Activated CD4-positive, CD25-positive, alpha-beta regulatory T cell (primary cell): ENCODE measurements at places on chromosomes 13 and 19.

GRCh38 chr19:56423276-56423984 is 19.3 kb downstream of the ZNF583 start:
- no peak for DNase-seq

- DNase-seq, result no peak
Measured at GRCh38 chr19:36051236-36051635, 2.8 kb downstream of the THAP8 start.

DNA sequence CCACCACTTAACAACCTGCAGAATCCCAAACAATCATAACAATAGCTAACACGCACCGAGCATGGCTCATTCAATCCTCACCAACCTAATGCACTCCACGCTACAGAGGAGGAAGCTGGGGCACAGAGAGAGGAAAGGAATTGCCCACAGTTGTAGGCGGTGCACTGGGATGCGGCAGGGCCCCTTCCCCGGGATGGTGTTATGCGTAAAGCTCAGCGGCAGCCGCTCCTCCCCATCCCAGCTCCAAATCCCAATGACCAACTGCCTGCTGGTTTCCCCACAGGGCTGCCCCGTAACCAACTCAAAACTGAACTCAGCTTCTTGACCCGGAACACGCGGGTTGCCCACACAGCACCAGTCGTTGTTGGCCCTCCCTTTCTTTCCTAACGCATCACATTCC is 42.2 kb downstream of the SERP2 start:
- no peak for DNase-seq

- no peak for DNase-seq
Measured at GRCh38 chr19:3818466-3818865, 32.3 kb upstream of the MATK start.

DNA sequence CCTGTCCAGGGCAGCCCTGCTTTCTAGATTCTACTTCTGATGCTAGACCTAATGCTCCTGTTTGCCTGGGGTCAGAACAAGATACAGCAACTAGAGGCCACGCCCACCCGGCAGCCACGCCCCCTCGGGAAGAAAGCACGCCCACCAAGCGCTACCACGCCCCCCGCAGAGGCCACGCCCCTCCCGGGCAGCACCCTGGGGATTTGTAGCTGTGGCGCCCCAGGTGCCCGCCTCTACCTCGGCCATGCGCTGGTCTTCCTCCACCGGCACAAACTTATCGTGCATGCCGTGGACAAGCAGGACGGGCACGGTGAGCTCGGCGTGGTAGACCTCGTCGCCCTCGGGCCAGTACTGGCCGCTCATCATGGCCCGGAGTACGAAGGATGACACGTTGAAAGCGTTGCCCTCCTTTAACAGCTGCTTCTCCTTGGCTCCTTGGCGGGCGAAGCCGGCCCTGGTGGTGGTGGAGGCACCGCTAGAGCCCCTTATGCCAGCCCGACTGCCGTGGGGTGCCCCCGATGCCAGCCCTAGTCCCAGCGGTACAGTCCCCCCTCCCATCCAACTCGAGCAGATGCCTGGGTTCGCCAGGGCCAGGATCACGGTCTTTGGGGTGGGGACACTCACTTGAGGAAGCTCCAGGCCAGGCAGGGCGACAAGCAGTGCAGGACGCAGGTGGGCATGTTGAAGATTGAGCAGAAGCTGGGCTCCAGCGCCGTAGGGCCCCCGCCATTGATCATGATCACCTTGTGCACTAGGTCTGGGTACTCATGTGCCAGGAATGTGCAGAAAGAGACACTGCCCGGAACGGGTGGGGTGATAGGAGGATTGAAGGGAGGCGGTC is 9.0 kb downstream of the ABHD8 start:
- peak; percentile 37 for DNase-seq

GRCh38 chr19:56566904-56567273 is 379 bp upstream of the ZNF470 start:
- DNase-seq, result no peak

DNA sequence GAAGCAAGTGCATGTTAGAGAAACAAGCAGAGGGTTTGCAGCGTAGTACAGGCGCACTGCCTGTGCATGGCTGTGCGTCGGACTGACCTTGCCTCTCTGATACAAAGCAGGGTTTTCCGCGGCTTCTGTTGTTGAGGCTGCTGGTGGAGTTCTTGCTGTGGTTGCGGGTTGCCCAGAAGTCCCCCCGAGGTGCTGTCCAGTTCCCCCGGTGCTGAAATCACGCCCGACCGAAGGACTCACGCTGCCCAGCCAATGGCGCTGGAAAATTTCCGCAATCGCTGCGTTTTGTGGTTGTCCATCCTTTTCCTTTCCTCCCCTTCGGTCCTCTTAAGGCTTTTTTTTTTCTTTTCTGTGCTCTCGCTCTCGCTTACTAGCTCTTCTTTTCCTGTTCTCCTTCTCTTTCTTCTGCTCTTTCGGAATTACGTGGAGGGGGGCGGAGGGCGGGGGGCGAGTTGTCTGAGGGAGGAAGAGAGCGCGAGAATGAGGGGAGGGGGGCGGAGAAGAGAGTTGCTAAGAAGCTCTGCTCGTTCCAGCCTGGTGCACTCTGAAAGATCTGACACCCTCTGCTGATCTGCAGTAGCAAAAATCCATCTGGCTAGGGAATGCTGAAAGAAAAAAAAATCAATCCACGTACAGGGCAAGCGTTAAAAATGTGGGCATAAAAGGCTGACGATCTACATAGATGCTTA is at the start of gene SLITRK1:
SLITRK1 (minus strand) TSS at position 558 of the 689 bp plus-strand sequence. CDS start 967 bp downstream, outside the sequence.
- no peak for DNase-seq

DNA sequence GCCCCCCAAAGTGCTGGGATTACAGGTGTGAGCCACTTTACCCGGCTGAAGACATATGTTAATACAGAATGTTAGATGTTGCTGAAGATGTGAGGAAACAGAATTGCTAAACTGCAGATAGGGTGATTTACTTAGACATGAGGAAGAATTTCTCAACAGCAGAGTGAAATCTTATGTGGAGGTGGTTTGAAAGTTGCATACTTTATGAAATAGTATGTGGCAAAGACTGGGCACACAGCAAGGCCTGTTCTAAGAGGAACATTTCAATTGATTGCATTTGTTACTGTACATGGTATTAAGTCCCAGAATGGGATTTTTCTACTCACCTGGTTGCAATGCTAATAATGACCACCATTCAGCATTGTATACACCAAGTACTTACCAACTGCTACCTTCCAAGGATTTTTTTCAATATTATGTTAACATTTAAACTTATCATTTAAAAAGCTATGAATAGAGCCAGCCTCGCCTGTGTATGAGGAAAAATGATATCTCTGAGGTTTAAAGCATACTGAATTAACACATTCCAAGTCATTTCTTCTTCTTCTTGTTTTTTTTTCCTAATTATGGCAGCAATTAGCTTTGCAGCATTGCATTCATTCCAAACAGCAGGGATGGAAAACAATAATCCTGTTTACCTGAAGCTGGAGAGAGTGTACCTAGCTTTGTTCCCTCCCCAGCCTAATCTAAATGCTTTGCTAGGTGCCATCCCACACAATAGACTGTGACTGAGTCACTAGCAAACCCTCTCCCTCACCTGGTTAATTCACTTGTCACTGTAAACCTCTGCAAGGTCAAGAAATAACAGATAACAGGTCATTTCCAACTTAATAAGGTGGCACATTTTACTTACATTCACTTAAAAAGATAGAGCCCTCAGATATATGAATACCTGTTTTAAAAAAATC is 19.4 kb upstream of the KLF5 start:
- DNase-seq, result no peak

GRCh38 chr13:114324334-114324733 is 10.0 kb downstream of the CHAMP1 start:
- no peak for DNase-seq

- no peak for DNase-seq
Measured at GRCh38 chr19:35303357-35303915, 11.5 kb downstream of the MAG start.

DNA sequence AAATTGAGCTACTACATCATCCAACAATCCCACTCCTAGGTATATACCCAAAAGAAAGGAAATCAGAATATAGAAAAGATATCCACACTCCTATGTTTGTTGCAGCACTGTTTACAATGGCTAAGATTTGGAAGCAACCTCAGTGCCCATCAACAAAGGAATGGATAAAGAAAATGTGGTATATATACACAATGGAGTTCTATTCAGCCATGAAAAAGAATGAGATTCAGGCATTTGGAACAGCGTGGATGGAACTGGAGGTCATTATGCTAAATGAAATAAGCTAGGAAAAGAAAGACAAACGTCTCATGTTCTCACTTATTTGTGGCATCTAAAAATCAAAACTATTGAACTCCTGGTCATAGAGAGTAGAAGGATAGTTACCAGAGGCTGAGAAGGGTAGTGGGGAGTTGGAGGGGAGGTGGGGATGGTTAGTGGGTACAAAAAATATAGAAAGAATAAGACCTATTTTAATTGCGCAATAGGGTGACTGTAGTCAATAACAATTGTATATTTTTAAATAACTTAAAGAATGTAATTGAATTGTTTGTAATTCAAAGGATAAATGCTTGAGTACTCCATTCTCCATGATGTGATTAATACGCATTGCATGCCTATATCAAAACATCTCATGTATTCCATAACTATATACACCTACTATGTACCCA is 27.0 kb upstream of the HNRNPA1L2 start:
- DNase-seq, result no peak

GRCh38 chr13:73059460-73060250 is 850 bp downstream of the KLF5 start:
- no peak for DNase-seq

DNA sequence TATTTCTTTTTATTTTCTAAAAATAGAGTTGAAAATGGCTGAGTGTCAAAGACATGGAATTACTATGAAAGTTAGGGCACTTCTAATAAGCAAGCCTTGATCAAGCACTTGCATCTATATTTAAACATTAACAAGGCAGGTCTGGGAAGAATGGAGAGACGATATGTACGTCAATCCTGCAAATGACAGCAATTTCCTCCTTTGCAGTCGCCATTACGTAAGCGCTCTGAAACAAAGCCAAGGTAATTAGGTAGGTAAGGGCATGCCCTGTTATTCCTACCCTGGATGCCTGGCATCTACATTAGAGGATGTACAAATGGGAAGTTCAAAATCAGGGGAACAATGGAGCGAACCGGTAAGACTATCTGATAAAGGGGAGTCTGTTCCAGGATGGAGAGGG is 664.0 kb upstream of the ARGLU1 start:
- DNase-seq, result no peak

DNA sequence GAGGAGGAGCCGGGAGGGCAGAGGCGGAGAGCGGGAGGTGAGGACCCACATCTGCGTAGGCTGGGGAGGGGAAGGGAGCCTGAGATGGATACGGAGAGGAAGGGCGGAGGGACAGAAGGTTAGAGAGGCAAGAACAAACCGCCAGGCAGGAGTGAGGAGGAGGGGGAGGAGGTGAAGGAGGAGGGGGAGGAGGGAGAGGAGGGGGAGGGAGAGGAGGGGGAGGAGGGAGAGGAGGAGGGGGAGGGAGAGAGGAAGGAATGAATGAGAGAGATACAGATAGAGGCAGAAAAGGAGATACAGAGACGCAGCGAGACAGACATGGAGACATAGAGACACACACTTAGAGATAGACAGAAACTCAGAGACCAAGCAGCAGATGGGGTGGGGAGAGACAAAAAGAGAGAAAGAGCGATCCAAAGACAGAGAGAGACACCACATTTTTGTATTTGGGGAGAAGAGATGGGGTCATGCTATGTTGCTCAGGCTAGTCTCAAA is 782 bp upstream of the CA11 start:
- DNase-seq, result no peak

DNA sequence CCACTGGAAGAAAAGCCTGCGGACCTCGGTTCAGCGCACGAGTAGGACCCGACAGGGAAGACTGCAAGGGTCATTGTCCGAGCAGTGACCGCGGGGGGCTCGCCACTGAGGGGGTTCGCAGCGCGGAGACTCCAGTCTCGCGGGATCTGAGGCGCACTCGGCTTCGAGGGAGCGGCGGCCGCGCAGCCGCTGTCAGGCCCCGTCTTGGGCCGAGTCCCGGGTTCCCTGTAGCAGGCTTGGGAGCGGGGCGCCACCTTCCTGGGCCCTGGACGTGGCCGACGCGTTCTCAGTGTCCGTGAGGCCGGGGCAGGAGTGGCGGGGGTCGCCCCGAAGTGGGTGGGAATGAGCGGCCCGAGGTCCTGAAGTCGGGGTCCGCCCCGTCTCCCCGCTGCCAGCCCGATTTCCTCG is 474 bp upstream of the FAM174C start:
- DNase-seq, result no peak

- DNase-seq, result no peak
Measured at GRCh38 chr19:23949611-23950010, 34.9 kb downstream of the ZNF726 start.

DNA sequence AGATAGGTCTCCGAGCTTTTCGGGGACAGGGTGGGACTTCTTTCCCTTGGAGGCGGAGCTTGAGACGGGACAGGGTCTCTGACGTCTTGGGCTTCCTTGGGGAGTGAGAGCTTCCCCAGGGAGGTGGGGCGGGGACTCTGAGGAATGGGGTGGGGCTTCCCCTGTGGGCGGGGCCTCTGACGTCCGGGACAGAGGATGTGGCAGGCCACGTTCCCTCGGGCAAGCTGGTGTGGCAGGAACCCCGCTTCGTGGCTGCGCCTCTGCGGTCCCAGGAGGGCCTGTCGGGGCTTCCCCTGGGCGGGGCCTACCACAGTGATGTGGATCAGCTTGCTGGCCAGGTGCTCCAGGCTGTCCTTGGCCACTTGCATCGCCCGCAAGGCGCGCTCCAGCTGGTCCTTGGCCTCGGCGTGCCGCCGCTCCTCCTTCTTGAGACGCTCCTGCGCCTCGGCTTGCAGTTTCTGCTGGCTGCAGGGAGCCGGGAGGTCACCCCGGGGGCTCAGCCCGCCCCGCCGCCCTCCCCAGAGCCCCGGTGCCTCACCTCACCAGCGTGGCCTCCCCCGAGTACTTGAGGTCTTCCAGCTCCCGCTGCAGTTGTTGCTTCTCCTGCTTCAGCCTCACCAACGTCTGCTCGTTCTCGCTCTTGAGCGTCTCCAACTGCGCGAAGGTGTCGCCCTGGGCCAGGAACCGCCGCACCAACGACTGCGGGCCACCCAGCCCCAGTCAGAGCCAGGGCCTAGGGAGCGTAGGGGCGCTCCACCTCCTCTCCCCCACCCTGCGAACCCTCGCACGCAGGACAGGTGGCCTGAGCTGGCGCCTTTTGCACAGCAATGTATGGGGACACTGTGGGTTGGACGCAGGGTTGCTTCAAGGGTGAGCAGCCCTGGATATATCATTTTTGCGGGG is 3.3 kb upstream of the RGL3 start:
- peak; percentile 20 for DNase-seq

DNA sequence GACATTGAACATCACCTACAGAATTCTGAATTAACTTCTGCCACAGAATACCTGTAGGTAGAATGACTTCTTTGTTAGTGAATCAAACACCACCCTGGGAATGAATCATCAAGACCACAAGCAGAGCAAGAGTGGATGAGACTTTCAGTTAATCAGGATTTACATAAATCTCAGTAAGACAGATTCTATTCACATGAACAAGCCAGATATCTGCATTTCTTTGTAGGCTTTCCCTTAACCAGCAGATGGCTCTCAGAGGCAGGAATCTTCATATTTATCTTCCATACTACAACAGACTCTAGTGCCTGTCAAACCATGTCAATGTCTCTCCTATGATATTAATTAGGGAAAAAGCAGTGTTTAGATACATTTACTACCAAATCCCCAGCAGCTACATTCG is 412.1 kb downstream of the KLF12 start:
- no peak for DNase-seq

- no peak for DNase-seq
Measured at GRCh38 chr13:30276178-30276577, 31.2 kb downstream of the KATNAL1 start.
